ENCODE measurements at places on chromosomes 13 and 19.
A peak's percentile ranks its signal among the peaks of the same experiment; 100 is the strongest.

DNA sequence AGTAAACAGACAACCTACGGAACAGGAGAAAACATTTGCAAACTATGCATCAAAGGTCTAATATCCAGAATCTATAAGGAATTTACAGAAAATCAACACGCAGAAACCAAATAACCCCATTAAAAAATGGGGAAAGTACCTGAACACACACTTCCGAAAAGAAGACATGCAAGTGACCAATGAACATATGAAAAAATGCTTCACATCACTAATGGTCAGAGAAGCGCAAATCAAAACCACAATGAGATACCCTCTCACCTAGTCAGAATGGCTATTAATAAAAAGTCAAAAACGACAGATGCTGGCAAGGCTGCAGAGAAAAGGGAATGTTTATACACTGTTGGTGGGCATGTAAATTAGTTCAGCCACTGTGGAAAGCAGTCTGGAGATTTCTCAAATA lies 29.5 kb downstream of the SLC25A15 start:
- no peak for DNase-seq

GRCh38 chr19:33788676-33789075 lies 8.0 kb upstream of the KCTD15 start:
- DNase-seq = no peak

DNA sequence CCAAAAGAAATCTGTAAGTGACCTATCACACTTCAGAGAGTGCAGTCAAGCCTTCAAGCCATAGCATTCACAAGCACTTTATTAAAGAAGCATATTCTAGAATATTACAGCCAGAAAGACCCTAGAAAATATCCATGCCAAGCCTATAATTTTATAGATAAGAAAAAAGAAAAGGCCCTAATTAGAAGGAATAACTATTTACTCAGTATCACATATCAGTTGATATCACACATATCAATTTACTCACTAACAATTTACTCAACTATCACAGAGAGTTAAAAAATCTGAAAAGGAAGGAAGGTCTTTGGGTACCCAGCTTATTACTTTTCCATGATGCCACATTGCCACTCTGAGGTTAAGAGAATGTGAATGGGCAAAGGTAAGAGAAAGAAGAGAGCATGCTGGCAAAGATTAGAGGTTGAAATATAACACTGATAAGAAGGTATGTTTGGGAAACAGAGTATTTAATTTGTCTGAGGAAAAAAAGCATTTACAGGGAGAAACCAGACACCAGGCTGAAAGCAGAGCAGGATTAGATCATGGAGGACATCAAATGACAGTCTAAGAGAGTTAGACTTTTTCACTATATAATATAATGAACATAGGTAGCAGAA lies 186.2 kb downstream of the VWA8 start:
- DNase-seq = no peak

DNA sequence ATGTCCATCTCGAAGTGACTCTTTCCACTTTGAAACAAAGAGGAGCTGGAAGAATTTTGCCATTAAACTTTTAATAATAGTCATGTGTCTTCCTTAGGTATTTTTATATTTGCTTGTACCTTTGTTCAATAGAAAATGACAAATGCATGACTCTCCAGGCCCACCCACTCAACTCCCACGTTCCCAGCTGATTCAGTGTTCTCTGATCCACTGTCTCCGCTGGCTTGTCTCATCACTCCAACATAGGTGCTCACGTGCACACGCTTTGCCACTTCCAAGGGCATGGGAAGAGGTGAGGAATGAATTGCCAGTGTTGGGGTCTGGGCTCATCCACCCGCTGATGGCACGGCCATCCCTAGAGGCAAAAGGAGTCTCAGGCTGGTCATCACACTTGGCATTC lies 24.5 kb downstream of the RASL11A start:
- DNase-seq = no peak

DNA sequence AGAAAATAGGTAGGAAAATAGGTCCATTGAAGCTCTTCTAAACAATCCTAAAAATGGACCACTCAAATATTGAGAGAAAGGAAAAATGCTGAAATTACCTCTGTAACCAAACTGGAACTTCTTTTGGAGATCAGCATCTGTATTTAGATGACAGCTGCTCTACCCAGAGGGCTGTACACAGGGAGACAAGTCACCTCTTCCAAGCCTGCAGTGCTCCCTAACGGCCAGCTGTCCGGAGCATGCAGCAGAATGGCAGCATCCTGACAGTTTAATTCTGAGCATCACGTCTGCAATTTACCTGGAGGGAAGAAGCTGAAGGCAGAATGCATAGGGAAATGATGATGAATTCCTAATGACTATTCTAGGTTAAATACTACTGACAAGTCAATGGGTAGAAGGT lies 62.8 kb upstream of the DIAPH3 start:
- DNase-seq = peak; percentile 25

GRCh38 chr13:43230989-43231388 lies 207.6 kb downstream of the DNAJC15 start:
- DNase-seq = no peak

GRCh38 chr19:29395111-29395733 lies 130.6 kb upstream of the VSTM2B start:
- DNase-seq = no peak

- DNase-seq = no peak
Measured at GRCh38 chr13:113065406-113066141, 40.0 kb upstream of the F7 start.

DNA sequence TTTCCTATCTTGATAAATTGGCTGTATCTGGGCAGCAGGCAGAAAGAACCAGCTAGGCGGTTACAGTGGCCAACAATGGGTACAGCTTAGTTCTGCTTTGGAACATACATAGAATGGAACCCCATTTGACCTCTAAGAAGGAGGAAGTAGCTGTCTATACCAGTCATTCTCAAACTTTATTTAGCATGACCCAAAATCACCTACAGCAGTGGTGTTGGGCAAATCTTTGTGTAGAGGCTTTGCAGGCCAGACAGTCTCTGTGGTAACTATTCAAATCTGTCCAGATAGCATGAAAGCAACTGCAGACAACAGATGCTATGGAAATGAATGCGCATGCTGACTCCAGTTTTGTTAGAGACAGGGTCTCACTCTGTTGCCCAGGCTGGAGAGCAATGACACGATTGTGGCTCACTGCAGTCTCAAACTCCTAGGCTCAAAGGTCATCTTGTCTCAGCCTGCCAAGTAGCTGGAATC lies 12.0 kb upstream of the KCNC3 start:
- no peak for DNase-seq

- no peak for DNase-seq
Measured at GRCh38 chr19:14381689-14382474, 638 bp downstream of the ADGRE5 start.

DNA sequence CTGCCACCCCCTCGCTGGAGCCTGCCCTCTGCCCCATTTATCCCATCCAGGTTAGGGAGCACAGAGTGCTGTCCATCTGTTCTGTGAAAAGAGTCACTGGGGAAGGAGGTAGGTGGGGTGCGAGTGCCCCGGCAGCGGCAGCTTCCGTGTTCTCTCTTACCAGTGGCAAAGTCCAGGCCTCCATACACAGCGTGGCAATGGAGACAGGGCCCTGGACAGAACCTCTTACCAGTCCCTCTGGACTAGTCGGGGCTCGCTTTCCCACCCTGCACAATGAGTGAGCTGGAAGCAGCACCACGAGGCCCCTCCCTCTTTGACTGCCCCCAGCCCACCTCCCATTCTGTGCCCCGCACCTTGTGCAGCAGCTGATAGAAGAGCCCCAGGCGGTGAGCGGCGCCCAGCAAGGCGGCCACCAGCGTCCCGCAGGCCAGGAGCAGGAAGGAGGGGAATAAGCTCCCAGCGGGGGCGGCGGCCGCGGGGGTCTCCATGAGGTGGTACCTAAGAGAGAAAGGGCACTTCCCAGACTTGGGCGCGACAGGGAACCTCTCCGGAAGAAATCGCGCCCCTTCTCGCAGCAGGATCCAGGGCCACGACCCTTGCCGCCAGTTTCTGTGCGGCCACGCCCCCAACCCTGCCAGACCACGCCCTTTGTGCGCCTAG lies 17.5 kb downstream of the SYDE1 start:
- no peak for DNase-seq

DNA sequence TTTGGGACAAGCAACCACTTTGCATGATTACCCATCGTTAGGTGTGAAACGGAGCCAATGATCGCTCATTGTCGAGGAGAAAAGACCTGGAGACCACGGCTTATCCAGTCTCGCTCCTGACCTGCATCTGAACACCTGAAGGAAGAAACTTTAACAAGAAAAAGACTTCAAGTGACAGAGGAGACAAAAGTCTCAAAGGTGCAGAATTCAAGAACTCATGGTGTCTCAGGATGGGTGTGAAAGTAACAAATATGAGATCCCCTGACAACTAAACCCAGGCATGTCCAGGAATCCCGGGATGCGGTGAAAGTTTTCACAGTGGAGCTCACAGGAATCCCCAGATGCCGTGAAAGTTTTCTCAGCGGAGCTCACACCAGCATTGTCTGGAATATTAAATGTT lies 6.3 kb upstream of the ATP11A start:
- DNase-seq = no peak

DNA sequence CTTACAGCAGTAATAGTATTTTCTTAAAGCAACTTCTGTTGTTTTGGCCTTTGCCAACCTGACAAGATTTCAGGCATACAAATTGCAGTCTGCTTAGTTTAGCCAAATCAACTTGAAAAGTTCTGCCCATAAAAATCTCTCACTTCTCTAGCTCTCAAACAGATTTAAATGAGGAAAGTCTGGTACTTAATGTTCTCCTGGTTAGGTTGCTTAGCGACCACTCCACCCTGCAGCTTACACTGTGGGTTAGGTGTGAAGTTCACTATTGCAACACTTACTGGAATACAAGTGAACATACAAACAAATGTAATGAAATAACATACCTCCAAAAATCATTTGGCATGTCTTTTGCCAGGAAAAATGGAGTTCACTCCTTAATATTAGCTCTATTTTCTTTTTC lies 178.7 kb upstream of the PCDH9 start:
- no peak for DNase-seq

DNA sequence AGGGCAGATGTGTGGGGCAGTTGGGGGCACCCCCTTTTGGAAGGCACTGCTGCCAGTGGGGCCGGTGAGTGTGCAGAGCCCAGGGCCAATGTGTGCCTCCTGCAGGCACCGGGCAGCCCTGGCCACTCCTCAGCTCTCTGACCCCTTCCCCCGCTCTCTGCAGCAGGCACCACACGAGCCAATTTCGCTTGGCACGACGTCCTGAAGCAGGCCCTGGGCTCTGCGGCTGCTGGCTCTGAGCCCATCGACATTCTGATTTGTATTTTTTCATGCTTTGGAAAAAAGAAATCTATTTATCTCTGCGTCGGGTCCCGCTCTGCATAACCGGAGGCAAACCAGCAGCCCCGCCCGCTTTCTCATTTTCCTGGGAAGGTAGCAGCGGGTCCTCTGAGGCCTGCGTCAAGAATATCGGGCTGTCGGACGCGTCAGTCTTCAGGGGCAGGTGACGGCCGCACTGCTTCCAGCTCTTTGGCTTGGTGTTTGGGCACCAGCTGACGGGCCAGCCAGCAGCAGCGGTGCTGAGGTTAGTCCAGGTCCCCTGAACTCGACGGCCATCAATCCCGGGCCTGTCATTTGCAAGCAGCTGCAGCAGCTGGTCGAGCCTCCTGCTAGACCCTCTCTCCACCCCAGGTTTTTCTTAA lies 134.3 kb downstream of the KDM4B start:
- no peak for DNase-seq

DNA sequence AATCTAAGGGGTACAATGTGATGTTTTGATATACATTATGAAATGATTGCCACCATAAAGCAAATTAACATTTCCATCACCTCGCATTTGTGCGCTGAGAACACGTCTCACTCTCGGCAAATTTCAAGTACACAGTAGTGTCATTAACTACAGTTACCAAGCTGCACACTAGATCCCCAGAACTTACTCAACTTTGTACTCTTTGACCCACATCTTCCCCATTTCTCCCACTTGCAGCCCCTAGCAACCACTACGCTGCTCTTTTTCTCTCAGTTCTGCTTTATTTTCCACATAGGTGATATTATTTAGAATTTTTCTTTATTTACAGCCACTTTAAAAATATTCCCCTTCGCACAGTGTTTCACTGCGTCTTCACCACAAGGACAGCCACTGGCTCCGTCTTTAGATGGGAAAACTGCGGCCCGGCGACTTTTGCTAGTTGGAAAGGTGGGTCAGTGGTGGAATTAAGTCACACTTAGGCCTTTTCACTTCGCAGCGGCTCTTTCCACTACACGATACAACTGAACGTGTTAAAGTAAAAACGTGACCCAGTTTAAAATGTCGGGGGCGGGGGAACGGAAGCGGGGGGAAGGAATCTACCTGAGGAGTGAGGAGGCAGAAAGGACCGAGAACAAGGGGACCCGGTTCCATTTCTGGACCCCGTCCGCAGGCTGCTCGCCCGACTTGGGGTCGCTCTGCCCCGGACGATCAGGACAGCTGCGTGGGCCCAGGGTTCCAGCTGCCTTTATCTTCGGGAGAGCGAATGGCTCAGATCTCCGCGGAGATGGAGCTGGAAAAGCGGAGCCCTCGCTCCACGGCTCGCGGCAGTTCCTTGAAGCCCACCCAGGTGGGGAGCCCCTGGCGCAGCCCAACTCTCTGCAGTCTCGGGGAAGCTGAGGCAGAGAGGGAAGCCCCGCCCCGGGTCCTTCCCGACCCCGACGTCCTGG lies 486.1 kb downstream of the UQCRFS1 start:
- DNase-seq = no peak

DNA sequence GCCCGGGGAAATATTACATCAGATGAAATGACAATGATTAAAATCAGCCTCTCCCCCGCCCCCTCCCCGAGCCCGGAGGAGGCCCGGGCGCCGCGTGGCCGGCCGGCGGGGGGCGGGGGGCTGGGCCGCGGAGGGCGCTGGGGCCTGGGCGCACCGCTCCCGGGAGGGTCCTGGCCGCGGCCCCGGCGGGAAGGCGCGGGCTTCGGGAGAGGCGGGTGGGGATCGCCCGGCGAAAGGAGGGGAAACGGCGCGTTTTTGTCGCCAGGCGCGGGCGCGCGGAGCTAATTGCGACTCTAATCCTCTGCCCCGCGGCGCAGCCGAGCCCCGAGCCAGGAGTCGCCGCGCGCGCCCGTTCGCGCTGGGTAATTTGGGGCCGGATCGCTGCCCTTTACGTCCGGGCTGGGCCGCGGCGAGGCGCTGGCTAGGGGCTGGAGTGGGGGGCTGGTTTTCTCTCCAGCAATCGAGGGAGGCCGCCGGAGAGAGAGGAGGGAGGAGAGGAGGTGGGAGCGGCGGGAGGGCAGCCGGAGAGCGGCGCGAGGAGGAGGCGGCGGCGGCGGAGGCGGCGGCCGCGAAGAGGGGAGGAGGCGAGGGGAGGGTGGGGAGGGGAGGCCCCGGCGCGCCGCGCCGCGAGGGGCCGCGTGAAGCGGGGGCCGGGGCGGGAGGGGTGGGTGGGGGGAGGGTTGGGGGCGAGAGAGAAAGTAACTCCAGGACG lies at the start of gene KCTD15:
TSS of gene KCTD15 (plus strand) at position 707 of the 712 bp plus-strand sequence. CDS start 3,585 bp downstream, outside the sequence.
- DNase-seq = no peak

GRCh38 chr13:44605275-44605674 lies 29.1 kb upstream of the TSC22D1 start:
- no peak for DNase-seq

DNA sequence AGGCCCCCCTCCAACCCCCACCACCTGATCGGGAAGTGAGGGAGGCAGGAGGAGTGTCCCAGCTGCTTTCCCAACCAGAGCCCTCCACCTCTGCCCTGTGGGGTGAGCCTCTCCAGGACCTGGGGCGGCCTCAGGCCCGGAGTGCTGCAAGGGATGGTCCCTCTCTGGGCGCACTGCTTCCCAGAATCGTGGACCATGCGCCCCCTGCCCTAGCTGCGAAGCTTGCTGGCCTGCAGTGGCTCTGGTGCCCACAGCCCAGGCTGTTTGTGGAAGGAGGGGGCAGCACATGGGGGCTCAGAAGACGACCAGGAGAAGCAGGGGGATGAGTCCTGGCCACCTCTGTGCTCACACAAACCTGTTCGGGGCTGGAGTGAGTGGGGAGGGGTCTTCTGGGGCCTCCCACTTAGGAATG lies 33.6 kb downstream of the CEBPG start:
- DNase-seq = no peak
